ENCODE measurements at places on chromosomes 7 and 10.

- no peak for DNase-seq
Measured at GRCh38 chr10:6200734-6201515, 1.8 kb upstream of the PFKFB3 start.

- DNase-seq, result no peak
Measured at GRCh38 chr10:56912043-56912442, 551.0 kb upstream of the ZWINT start.

GRCh38 chr10:92938841-92939240 is 90.5 kb downstream of the EXOC6 start:
- DNase-seq, result no peak

- peak; percentile 86 for DNase-seq
Measured at GRCh38 chr10:104209575-104210198, 22.5 kb downstream of the CFAP43 start.

DNA sequence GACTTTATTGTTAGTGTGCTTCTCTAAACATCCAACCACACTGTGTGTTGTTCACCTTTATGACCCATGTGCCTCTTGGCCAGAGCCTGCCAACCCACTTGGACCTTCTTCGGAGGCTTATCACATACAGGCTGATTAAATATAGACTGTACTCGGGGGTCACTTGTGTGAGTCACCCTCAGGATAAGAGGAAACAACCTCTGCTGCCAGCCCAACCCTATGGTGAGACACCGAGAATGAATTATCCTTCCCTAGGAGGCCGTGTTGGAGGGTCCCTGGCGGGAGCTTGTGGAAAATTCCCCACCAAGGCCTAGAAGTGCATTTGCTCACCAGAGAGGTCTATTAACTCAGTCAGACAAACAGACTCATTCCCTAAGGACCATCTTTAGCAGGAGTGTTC is 63.0 kb downstream of the FAS start:
- no peak for DNase-seq

- no peak for DNase-seq
Measured at GRCh38 chr10:5608608-5609220, 57.7 kb downstream of the ASB13 start.

DNA sequence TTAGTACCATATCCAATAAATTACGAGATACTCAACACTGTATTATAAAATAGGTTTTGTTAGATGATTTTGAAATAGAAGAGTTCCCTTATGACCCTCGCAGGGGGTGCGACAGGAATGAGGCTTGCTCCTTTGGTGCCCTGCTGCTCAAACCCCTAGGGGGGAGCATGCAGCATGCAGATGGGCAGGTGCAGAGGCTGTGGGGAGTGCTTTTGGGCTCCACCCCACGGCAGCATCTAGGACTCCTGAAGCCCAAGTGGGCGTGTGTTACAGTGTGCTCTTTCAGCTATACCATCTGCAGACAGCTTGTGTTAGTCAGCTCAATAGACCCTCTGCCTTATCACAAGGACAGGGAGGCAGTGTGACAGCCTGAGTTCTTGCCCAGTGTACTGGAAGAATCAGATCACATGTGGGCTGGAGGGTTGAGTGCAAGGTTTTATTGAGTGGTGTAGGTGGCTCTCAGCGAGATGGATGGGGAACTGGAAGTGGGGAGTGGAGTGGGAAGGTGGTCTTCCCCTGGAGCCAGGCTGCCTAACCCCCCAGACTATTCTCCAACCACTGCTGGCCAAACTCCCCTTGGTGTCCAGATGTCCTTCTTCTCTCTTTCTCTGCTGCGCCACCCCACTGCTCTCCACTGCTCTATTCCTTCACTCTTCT is 3.1 kb upstream of the MRC1 start:
- no peak for DNase-seq

GRCh38 chr7:150374472-150374871 is 4.7 kb upstream of the ZNF775 start:
- DNase-seq, result no peak

DNA sequence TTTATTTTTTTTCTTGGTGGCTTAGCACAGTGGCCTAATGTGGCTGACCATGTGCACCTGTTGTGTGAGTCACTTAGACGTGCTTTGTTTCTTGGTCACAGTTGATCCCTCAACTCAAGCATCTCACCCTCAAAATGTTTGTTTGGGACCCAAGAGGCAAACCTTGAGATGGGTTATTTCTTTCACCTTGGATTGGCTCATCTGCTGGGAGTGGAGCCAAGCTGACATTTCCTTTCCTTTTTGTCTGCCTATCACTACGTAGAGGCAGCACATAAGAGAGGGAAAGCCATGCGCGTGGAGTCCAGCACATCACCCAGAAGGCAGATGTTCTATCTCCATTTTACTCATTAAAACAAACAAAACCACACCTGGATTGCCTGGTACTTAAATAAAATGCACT is 6.4 kb upstream of the PRKCQ start:
- no peak for DNase-seq

- no peak for DNase-seq
Measured at GRCh38 chr10:67725567-67725966, 29.6 kb upstream of the CTNNA3 start.

DNA sequence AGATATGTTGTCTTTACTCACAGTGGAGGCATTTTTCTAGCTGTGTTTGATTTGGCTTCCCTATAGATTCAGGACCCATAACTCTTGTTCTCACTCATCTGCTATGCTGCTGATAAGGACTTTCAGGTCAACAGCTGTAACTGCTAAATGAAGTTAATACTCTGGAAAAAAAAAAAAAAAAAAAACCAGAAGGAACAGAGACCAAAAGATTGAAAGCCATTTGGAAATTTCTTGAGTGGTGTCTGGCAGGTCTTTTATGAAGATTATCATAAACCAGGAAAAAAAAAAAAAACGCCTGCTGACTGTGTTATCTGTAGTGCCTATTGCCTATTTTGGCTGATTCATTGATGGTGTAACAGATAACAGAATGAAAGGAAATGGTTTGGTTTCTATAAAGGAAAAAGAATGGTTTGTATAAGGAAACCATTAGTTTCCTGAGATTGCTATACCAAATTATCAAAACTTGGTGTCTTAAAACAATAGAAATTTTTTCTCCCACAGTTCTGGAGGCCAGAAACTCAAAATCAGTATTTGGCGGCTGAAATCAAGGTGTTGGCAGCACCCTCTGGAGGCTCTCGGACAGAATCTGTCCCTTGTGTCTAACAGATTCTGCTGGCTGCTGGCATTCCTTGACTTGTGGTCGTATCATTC is 60.5 kb upstream of the BET1 start:
- DNase-seq, result no peak

DNA sequence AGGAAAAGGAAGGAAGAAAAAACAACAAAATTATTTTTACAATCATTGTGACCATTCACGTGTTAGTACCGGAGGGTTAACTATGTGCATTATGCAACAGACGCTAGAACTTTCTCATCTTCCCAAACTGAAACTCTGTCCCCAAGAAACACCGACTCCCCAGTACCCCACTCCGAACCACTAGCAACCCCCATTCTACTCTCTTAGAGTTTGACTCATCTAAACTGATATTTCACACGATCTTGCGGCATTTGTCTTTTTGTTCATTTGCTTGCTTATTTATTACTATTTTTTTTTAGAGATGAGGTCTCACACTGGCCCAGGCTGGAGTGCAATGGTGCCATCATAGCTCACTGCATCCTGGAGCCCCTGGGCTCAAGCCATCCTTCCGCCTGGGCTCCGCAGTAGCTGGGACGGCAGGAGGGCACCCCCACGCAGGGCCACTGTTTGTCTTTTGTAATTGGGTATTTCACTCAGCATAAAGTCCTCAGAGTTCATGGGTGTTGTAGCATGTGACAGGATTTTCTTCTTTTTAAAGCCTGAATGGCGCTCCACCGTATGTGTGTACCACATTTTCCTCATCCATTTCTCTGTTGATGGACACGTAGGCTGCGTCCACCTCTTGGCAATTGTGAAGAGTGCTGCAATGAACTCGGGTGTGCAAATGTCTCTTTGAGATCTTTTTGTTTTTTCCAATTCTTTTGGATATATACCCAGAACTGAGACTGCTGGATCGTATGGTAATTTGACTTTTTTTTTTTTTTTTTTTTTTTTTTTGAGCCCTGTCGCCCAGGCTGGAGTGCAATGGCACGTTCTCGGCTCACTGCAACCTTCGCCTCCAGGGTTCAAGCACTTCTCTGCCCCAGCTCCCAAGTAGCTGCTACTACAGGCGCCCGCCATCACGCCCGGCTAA is 9.5 kb downstream of the MNX1 start:
- DNase-seq, result no peak

DNA sequence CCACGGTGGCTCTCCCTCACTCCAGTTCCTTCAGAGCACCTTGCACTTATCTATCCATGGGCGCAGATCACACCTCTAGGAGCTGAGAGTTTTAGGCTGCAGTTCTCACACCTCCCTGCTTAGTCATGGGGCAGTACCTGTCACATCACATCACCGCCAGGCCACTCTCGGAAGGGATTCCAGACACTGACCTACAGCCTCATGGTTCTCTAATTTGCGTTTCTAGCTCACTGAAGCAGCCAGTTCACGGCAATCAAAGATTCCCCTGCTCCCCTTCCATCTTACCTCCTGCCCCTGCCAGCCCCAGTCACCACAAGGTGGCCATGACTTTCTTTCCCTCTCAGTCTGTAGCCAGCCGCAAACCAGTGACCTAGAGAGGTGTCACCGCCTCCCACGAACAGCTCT is 34.2 kb downstream of the ADRB1 start:
- DNase-seq, result no peak

- no peak for DNase-seq
Measured at GRCh38 chr10:92475357-92475868, 98.5 kb downstream of the IDE start.

- DNase-seq, result no peak
Measured at GRCh38 chr7:40726559-40726958, 591.8 kb downstream of the SUGCT start.

GRCh38 chr10:33095867-33096815 is 138.1 kb upstream of the ITGB1 start:
- peak; percentile 22 for DNase-seq

Data from pons (tissue), 1 donor.